Liver (tissue), 10 donors: ENCODE measurements at places on chromosomes 5 and 9. TPM values are rescaled to one million over a fixed set of nuclear protein-coding genes. Genes with fewer than 3 reads are reported as not detected.

DNA sequence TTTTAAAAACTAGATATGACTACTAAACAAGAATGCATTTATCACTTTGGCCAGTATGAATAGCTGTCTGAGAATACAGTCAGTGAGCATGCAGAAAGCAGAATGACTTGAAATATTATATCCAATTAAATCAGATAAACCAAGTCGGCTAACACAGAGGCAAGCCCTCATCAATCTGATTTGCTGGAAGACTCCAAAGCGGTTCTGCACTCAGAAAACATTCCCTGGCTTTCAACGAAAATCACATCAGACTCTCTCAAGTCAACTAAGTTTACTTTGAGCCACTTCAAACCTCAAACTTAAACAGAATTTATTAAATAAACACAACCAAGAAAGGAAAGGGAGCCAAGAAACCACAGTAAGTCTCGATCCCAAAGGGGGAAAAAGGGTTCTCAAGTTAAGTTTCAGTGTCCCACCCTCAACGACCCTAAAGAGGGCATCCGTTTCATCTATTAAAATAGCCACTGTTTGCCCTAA is 1.4 kb downstream of the MYO10 start:
- no peak for DNase-seq

GRCh38 chr5:78647838-78648358 is 674 bp downstream of the LHFPL2 start:
- DNase-seq = peak; percentile 41

DNA sequence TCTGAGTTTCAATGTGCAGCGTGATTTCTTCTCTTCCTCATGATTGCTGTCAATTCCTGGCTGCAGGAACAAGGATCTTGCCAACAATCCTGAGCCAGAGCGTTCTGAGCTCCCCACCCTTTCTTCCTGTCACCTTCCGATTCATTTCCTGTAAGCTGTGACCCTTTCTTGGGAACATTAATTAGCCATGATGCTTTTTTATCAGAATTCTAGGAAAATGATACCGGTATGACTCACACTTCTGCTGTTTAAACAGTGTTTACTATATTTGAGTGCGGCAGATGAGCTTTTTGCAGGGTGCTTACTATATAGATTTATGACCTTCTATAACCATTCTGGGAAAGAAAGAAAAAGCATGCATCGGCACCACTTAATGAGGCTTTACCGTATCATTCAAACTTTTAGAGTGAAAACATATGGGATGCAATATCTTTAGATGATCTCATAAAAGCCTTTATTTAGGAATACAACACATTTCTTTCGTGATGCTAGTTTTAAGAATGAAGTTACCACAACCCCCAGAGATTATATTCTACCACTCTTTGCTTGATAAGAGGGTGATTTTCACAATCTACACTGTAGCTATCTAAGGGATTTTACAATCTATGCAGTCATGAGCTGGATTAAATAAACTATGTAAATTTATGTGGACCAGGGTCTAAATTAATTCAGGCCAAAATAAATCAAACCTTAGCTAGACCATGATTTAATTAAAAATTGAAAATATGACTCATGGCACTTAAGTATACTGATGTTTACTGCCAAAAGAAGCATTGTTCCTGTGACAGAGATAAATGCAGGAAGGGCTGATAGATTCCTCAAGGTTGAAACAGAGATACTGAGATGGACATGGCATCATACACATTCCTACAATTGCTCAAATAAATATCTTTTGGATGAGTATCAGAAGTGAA is 38.0 kb upstream of the OSMR start:
- no peak for DNase-seq

DNA sequence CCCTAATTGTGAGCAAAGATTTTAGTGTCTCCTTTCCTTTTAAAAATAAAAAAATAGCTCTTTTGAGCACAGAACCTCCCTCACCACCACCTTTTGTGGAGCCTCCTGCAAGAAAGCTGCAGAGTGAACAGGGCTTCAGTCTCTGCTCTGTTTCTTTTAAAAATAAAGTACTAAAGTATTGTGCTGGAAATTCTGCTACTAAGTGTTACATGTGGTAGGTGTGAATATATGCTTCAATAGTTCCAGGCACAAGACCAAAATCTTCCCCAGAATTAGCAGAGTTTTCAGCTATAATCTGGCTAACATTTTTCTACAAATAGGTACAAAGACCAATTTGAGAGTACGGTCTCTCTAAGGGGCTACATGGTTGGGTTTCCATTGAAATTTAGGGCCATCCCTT is 40.3 kb upstream of the NFIB start:
- no peak for DNase-seq

- DNase-seq = no peak
Observed at GRCh38 chr5:176921714-176922113, 22.6 kb upstream of the HK3 start.

CNTFR gene
- 3.3 TPM for total RNA-seq

ANKRD33B gene
- total RNA-seq = 1.9 TPM
